ENCODE measurements at places on chromosomes 4 and X.
A peak's percentile ranks its signal among the peaks of the same experiment; 100 is the strongest.

GRCh38 chr4:78002260-78002659, 54.9 kb upstream of the FRAS1 start:
- no peaks in the 10 kb centered on the region for H3K4me1 ChIP-seq
- H3K27me3 ChIP-seq, result no peaks in the 10 kb centered on the region

DNA sequence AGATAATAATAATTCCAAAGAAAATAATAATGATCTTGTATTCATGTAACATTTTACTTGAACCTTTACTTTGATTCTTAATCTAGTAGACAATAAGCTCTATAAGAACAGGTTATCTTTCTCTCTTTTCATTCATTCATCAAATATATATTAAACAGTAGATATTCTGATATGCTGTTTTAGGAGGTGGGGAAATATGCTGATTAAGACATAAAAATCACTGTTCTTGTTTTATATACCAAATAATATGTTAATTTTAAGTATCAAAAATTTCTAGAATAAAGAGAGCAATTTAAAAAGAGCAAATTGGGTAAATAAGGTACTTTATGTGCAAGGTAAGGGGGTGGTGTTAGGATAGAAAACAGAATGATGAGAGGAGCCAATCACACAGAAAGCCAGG, 401.9 kb downstream of the PDHA2 start:
- H3K27ac ChIP-seq, result no peak overlapping the region
- H3K4me3 ChIP-seq, result no peak overlapping the region
- no peaks in the 10 kb centered on the region for H3K4me1 ChIP-seq
- no peak for DNase-seq
- H3K27me3 ChIP-seq, result no peaks in the 10 kb centered on the region

DNA sequence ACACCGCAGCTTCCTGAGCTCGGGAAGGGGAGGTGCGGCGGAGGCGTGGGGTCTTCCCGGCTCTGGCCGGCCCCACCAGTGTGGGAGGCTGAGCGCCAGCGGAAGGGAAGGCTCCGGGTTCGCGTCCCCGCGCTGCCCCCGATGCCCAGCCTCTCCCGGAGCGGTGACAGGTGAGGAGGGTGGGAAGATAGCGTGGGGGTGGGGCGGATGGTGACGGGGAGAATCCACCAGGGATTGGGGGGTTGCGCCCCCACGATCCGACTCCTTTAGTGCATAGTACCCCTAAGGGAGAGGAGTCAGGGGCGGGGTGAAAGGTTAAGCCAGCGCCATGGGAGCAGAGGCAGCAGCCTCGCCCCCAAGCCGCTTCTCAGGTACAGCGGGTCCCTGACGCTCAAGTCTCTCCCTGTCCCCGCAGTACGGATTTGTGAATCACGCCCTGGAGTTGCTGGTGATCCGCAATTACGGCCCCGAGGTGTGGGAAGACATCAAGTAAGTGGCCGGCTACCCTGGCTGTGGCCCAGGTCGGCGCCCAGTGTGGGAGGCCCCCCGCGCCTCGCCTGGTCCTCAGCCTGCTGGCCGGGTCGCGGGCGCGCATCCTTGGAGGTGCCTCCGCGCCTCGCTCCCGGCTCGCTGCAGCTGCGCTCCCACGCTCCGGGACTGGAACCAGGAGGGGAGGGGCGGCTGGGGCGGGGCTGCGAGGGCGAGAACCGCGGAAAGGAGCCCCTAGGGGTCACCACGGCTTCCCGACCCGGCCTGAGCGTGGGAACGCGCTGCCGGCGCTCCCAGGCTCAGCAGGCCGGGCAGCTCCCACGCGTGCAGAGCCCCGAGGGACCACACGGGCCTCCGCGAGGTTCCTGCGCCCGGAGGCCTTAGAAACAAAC, 791 bp downstream of the GUCY1B1 start:
- DNase-seq, result peak; percentile 23
- H3K4me1 ChIP-seq, result no peaks in the 10 kb centered on the region
- H3K4me3 ChIP-seq, result peak overlapping the region; percentile 50
- H3K36me3 ChIP-seq, result no peaks in the 10 kb centered on the region
- H3K27ac ChIP-seq, result peak overlapping the region; percentile 94
- peaks cover 18% of the 10 kb centered on the region for H3K27me3 ChIP-seq

DNA sequence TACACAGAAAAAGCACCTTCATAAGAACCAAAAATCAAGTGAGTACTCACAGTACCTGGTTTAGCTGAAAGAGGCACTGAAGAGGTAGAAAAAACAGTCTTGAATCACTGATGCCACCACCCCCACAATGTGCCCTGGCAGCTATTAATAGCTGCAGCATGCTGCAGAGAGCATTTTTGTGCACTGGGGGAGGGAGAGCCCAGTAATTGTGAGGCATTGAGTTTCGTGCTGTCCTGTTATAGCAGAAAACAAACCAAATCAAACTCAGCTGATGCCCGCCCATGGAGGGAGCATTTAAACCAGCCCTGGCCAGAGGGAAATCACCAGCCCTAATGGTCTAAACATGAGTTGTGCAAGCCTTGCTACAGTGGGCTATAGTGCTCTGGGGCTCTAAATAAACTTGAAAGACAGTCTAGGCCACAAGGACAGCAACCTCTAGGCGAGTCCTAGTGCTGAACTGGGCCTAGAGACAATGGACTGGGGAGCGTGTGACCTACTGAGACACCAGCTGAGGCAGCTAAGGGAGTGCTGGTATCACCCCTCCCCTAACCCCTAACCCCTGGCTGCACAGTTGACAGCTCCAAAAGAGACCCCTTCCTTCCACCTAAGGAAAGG, 106.3 kb upstream of the TMLHE start:
- no peaks in the 10 kb centered on the region for H3K4me1 ChIP-seq
- no peaks in the 10 kb centered on the region for H3K36me3 ChIP-seq
- no peak overlapping the region for H3K4me3 ChIP-seq
- H3K27me3 ChIP-seq, result no peaks in the 10 kb centered on the region
- no peak for DNase-seq

- no peak overlapping the region for H3K27ac ChIP-seq
- DNase-seq, result no peak
- H3K4me1 ChIP-seq, result no peaks in the 10 kb centered on the region
- H3K36me3 ChIP-seq, result no peaks in the 10 kb centered on the region
Measured at GRCh38 chrX:71164071-71164470, 19.4 kb downstream of the NLGN3 start.
